Cerebellar nuclear complex (tissue), 1 donor: ENCODE measurements at places on chromosomes 4 and X.

DNA sequence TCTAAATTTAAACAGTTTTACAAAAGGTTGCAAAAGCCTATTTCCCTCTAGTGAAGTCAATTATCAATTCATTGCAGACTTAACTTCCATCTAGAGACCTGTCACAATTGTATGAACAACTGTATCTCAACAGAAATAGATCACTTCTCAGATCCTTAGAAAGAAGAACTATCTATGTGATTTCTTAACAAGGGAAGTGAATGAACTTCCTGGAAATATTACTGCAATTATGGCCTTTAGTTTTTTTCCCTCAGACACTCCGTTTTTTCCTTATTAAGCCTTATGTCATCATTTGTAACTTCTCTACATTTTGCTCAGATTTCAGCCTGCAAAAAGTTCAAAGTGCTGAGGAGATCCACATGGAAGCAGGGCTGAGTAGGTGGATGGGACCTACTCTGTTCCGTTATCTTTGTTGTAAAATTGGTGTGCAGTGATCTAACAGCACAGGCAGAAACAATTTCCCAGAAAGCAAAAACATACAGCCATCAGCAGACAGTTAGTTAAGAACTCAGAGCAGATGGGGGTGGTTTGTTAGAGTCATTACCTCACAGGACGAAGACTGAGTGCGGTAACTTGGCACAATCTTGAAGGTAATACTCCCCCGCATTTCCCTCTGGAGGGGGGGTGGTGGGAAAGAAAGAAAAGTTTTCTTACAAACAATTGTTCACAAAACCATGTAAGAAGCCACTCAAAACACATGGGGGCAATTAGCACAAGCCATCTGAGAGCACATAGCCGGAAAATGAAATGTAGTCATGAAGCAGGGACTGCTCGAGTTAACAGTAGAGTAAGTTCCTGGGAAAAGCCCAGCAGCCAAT lies 112.3 kb downstream of the NYX start:
- DNase-seq, result no peak

DNA sequence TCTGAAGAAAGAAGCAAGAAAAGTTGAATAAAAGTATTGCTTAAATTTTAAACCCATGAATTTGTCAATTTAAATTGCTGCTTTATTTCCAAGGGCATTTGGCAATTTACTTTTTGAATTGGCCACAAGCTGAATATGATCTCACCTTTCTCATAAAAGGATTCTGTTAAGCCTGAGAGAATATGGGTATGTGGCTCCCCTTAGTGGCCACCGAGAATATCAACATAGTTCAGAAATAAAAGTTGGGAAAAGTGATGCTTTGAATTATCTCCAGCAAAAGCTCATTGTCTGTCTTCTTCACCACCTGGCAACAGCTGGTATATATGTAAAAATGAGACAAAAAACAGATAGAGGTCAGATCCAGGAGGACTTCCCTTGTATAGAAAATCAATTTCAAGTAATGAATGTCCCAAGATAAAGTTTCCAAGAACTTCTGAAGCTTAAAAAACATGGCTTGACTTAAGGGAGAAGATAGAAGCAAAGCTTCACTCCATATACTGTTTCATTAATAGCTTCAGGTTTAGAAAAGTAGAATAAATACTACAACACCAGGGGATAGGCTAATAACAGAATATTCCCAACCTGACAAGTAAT lies 290.7 kb upstream of the FAM241A start:
- DNase-seq, result no peak

DNA sequence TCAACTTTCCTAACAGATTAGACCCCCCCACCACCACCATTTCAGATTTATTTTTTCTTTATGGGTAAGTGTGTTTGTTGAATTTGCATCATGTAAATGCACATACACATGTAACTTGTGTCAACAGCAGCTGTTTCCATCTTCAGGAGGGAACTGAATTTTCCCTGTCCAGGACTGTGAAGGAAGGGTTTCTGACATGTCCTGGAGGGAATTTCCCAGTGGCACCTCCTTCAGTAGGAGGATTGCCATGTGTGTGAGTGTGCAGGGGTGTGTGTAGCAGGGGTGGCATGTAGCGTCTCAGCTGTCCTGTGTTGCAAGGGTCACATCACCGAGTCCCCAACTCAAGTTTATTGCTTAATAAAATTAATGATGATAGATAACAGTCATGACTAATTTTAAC lies 19.7 kb downstream of the HERC6 start:
- no peak for DNase-seq

- no peak for DNase-seq
Observed at GRCh38 chr4:101008503-101008902, 338.8 kb downstream of the PPP3CA start.

DNA sequence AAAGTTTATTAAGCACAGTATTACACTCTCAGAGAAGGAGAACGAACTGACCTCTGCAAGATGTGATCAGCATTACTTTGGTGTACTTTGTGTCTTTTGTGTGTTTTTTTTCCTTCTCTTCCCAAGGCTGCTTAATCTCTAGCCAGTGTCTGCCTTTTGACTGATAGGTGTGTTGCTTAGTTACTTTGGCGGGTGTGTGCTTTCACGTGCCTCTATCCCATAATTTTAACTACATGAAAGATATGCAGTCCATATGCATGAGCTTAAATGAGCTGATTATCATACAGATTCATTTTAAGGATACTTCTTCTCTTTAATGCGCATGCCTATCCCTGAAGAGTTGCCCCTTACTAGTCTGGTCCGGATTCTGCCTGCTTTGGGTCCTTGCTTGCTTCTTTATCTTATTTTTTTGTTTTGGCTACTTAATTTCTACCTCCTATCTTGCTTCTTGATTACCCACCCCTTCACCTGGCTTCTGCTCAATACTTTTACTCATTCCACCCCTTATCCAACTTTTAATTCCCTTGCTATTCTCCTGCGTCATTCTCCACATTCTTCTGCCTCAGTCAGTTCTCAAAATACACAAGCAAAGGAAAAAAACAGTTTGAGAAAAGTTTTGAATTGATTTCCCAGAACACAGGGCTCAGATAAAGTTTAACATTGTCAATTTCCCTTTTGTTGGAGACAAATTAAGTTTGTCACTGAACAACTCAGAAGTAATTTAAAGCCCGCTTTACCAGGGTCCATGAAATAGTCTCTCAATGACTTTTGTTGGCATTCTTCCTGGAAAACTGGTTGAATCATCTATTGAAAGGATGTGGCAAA lies 182.0 kb downstream of the TENT5D start:
- no peak for DNase-seq

- no peak for DNase-seq
Observed at GRCh38 chr4:12360391-12360790, 931.7 kb upstream of the HS3ST1 start.

DNA sequence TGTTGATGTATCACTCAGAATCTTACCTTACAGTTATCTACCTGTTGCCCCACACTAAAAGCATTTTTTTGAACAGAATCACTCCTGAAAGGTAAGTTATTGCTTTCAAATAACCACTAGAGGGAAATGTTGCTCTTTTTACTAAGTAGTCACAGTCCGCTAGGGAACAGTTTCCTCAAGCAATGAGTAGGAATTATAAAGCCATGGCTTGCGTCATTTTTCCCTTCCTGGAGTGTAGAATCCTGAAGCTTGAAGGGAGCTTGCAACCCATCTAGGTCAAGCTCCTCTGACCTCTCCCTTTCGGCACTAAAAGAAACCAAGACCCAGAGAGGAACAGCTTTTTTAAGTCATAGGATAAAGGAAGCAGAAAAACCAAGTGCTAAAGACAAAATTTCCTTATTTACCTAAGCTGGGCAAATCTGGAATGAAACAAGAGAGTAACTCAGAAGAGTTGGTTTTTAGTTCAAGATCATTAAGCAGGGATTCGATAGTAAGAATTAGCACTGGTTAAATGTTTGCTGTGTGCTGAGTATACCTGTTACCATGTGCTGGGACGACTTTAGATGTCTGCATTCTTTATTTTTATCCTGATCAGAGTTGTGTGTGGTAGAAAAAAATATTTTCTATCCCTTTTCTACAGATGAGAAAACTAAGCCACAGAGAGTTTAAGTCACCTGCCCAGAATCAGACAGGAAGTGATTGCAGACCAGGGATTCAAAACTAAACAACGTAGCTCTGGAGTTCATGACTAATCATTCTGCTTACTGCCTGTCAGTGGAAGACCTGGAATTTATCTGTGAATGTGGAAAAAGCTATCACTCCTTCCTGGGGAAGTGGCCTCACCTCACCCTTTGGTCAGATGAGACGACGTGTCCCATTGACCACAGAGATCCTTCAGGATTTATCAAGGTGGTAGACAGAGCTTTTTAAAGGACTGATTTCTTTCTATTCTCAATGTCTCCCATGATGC lies 631.5 kb downstream of the RAB28 start:
- no peak for DNase-seq

DNA sequence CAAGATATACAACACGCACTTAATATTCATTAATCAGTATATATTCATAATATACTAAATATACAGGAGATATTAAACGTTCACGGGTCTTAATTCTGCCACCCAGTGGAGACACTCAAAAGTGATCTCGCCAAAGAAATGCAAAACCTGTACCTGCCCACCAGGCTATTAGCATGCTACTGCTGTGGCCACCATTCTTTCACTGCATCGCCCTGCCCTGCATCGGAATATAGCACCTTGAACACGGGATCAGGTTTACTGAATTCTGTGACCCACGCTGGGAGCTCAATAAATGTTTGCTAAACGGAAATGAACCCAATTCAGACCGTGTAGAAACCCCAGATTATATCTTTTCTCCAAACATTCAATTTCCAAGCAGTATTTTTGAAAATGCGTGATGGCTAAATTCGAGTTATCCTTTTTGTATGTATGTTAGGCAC lies 840 bp upstream of the CLCN3 start:
- DNase-seq, result no peak

GRCh38 chrX:45622538-45622937 lies 421.9 kb upstream of the DIPK2B start:
- no peak for DNase-seq

GRCh38 chr4:6753103-6753560 lies 29.4 kb upstream of the KIAA0232 start:
- no peak for DNase-seq

DNA sequence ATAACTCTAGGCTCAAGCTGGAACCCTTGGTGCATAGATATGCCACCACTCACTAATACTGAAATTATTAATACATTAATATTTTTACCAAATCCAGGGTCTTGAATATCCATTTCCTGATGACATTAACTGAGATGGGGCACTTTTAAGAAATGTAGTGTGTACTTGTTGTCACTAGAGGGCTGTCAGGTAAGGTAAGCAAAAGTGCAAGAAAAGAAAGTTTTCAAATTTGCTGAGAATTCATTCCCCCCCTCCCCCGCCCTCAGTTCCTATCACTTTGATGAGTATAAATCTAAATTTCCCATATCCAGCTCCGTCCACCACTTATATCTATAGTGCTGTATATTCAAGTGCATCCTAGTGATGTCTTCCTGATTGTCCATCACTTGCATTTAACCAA lies 20.5 kb upstream of the WDR44 start:
- no peak for DNase-seq

GRCh38 chr4:138910914-138911336 lies 104.7 kb upstream of the NOCT start:
- no peak for DNase-seq

DNA sequence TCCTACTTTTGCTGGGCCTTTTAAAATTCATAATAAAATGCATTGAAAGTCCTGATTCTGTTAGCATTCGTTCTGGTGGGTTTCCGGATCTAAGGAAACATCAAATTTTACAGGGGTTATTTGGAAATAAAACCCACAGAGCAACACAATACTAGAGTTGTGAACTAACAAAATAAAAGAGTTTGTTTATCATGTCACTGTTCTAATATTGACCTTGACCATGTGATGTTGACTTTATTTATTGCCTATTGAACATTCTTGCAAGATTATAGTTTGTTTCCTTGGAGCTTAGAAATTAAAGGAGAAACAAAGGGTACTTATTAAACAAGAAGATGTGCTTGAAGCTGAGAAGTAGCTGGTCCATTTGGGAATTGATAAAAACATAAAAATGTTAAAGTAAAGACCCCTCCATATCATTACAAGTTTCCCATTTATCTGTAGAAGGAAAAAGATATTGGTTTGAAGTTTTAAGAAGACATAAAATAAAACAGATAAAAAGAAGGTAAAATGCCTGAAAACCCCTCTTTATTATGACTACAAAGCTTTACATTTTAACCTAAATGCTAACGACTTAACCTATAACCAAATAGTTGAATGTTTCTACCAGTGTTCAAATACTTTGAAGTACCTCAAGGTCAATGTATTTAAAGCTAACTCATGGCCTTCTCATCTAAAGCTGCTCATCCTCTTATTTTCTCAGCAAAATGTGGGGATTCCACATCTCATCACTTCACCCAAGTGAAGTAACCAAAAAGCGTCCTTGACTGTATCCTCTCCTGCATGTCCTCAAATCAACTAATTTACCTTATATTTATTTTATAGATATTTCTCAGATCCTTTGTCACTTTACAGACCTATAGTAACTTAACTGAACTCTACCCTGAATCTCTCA lies 179.6 kb downstream of the GASK1B start:
- no peak for DNase-seq

GRCh38 chr4:147884536-147884935 lies 152.6 kb downstream of the ARHGAP10 start:
- DNase-seq, result no peak

GRCh38 chrX:40272141-40272540 lies 174.4 kb upstream of the BCOR start:
- no peak for DNase-seq
